ENCODE measurements at places on chromosomes 2 and 18.

DNA sequence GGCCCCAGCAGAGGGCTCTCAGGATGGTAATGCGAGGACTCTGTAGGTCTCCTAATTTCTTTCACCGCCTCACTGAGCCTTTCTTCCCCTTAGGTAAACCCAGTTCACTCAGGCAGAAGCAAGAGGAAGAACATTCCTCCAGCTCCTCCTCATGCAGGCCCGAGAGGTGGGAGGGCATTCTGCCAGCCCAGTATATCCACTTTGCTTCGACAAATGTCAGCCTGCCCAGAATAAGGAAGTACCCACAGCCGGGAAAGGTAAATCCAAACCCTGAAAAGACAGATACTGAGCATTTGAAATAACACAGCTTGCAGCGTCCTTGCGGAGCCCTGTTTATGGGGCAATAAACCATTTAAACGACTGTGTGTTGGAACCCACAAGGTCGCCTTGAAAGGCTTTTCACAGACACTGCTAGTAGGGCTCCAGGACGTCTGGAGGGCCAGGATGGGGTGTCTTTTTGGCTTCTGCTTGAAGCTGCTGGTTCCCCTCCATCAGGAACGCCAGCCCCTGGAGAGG lies 63.0 kb upstream of the STPG4 start:
- no peak for DNase-seq

GRCh38 chr2:18763338-18763737 lies 174.0 kb upstream of the NT5C1B start:
- DNase-seq, result no peak

GRCh38 chr2:238406998-238407285 lies 19.8 kb upstream of the ASB1 start:
- no peak for DNase-seq

GRCh38 chr2:3512086-3512485 lies 7.2 kb downstream of the ADI1 start:
- DNase-seq, result no peak

DNA sequence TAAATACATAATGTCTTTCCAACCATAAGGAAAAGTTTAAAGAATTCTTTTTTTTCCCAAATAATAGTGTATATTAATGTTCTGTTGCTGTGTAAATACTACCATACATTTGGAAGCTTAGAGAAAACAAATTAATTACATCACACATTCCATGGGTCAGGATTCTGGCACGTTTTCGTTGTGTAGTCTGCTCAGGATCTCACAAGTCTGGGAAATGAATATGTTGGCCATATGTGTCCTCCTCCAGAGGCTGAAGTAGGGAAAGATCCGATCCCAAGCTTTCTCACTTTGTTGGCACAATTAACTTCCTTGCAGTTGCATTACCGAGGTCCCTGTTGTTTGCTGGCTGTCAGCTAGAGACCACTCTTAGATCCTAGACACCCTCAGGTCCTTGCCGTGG lies 83.9 kb downstream of the RPRM start:
- no peak for DNase-seq

- DNase-seq, result no peak
These were observed 261.2 kb downstream of the SUCLG1 start for GRCh38 chr2:84197901-84198300.

DNA sequence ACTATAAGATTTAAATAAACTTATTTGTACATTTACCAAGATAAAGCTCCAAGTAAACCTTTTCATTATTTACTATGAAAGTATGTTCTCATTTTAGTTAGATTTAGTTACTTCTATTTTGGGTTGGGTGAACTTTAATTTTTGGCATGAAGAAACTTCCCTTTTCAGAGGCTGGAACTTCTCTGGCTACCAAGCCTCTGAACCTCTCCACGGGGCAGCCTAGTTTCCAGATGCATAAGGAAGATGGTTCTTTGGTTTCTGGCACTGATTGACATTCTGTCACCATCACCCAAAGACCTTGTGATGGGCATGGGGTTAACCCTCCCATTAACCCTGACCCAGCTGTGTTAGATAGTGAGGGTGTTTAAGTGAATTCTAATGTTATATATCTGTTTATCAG lies 17.1 kb downstream of the PSD4 start:
- no peak for DNase-seq

- no peak for DNase-seq
These were observed 623.1 kb downstream of the TSN start for GRCh38 chr2:122378521-122378920.

- DNase-seq, result no peak
These were observed 372.7 kb upstream of the SOX11 start for GRCh38 chr2:5319493-5319892.

GRCh38 chr2:181471226-181471625 lies 14.0 kb downstream of the ITGA4 start:
- DNase-seq, result no peak

DNA sequence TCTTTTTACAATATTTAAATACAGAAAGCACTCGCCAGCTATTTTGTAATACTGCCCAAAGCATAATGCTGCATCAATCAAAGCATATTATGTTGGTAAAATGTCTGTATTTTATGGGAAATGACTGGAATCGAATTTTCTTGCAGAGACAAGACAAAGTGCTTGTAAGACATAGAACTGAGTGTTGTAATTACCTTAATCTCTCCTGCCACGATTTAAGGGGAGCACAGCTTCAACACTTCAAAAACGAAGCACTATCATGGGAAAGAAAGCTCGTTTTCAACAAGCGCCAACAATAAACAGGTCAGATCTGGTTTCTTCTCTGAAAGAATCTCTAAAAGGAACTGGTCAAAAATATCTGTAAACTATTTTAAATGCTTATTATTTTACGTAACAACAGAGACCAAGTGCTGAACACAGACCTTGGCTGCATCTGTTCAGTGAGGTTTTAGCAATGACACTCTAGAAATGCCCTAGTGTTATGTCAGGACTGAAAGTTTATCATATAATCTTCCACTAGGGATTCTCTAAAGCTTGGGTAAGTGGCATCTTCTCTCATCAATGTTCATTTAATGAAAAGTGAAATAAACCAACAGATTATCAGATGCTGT lies 19.0 kb downstream of the RND3 start:
- DNase-seq, result no peak

GRCh38 chr2:164803776-164804466 lies 37.7 kb downstream of the COBLL1 start:
- no peak for DNase-seq

DNA sequence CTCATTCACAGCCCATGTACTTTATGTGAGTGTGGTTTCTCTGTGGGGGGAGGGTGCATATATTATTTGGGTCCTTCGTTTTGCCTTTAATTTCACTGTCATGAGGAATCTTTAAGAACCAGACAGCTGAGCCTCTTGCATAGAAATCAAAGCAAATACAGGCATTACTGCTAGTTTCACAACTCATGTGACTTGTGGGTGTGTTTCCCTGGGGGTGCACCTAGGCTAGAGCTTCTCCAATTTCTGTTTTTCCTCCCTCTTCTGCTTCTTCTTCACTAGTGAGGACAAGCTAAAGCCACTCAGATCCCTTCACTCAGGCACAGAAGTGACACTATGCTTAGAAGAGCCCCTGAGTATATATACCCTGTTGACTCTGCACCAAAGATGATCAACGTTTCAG lies 131.4 kb downstream of the ACOXL start:
- no peak for DNase-seq

- DNase-seq, result no peak
These were observed 750.6 kb upstream of the SALL3 start for GRCh38 chr18:78228974-78229373.

DNA sequence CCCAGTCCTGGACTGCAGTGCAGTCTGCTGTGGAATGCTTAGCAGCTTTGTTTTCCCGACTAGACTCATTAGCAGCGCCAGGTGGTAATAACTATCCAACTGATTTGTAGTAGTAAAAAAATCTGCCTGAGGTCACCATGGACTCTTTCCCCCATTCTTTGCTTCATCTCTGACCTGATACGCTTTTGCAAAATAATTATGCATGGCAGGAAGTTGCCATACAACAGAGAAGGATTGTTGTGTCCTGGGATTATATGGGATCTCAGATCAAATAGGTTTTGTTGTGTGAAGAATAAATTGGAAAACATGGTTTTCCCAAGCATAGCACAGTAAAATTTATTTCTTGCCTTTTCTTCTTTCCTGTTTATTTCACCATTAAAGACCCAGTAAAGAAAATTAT lies 72.4 kb upstream of the ATP5MC3 start:
- no peak for DNase-seq

DNA sequence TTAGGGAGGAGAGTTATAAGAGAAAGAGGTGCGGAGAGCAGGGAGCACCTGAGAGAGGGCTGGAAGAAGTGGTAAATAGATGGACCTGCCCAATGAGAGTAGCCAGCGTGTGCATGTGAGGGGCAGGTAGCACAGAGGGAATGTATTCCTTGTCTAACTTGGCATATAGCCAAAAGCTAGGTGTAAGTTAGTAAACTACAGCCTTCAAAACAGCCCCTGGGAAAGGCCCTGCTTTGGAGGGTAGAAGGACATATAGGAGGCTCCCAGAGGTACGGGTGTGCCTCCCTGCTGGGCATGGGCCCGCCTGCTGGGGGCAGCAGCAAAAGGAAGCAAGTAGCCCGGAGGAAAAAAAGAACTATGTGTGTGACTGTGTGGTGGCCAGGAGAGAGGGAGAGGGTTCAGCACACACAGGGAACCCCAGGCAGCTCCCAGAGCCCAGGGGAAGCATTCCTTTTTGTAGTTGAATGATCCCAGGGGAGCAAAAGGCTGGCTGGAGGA lies 48.0 kb downstream of the TCF7L1 start:
- DNase-seq, result no peak

GRCh38 chr2:147327613-147328012 lies 517.2 kb upstream of the ACVR2A start:
- peak; percentile 46 for DNase-seq

DNA sequence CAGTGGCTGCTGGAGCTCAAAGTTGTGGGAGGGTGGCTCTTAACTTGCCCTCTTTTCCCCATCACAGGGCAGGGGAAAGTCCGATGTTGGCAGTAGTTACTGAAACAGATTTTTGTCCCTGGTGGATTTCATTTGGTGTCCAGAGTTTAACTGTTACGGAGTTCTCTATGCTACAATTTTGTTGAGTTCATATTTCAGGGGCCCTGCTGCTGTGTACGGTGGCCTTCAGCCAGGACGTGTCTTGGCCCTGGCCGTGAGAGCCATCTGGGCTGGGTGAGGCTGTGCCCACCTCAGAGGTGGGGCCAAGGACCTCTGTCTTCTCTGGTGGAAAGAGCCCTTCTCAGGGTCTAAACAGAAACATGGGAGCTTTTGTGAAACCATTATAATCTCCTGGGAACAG lies 67.4 kb downstream of the SH3YL1 start:
- no peak for DNase-seq

- DNase-seq, result no peak
These were observed 51.9 kb upstream of the RMDN2 start for GRCh38 chr2:37873229-37873628.

GRCh38 chr2:15806801-15807417 lies 133.4 kb upstream of the MYCN start:
- no peak for DNase-seq

GRCh38 chr2:71292159-71292558 lies 39.4 kb upstream of the ZNF638 start:
- DNase-seq, result no peak

DNA sequence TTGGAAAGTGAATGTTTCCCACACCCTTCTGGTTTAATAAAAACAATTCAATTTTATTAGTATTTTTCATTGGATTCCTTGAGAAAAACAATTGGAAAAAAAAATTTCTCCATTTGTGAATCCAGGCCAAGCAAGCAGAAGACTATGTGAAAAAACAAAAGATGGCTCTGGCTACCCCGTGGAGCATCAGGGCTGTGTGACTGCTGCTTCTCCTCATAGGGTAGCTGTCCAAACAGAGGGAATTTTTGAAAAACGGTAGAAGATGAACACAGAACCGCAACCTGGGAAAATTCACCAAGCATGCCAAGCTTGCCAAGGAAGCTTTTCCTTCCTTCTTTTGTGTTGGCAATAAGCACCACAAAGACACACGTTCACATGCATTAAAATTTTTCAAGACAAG lies 71.3 kb upstream of the ACVR2A start:
- DNase-seq, result no peak

DNA sequence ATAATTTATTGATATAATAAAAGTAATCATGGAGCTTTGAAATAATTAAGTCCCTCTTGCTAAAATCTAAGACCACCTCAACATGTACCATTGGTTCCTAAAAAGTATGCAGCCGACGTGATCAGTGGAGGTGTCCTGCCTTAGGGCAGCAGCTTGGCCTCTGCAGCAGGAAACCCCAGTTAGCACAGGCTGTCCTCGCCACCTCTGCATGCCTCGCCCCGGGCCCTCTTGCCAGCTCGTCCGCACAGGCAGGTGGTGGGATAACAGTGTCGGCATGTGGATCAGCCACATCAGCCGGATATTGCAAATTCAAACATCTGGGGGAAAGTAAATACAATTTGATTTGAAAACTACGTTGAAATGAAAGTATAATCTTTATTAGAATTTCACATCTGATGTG lies 22.9 kb downstream of the COA5 start:
- DNase-seq, result no peak

DNA sequence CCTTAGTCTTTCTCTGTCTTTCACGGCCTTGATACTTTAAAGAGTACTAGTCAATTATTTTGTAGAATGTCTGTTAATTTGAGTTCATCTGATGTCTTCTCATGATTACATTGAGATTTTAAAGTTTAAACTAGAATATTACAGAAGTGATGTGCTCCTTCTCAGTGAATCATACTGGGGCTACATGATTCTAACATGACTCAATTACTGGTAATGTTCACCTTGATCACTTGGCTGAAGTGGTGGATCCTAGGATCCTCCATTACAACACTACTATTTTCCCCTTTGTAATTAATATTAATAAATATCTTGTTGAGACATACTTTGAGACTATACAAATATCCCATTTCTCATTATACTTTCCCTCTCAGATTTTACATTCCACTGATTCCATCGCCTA lies 148.5 kb downstream of the CAMKMT start:
- DNase-seq, result no peak

DNA sequence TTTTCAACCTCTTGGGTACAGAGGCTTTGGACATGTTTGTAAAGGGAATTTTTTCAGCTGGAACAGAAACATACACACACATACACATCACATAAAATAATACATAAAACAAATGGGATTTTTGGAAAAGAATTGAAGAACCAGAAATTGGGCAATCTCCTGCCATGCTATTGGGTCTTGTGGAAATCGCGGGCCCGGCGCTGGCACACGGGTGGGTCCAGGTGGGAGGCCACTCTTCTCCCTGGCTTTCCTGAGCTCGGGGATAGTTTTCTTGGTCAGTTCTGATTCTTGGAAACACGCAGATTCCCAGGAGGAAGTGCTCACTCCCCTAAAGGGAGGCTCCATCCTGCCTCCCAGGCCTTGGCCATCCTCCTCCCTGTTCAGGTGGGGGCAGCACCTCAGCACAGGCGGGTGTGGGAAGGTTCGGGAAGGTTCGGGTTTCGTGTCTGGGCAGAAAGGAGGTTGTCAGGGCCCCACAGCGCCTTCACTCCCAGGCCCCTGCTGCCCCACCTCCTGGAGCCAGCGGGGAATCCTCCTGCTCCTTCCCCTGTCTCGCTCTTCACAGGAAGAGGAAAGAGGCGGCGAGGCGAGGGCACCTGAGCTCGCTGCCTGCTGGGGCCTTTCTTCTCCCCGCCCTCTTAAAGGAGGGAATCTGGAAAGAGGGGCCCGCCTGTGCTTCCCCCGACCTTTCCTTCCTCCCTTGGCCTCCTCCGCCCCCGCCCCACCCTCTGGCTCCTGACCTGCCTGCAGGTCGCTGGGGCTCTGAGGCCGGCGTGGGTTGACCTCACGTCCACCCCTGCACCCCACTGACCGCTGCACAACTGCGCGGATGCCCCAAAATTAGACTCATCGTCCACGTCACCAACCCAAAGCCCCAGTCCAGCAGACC lies 97.8 kb upstream of the PXDN start:
- DNase-seq, result no peak

All from GM12865 (cell line).